ENCODE measurements at places on chromosomes 6 and 20. TPM values are rescaled to one million over a fixed set of nuclear protein-coding genes. Genes with fewer than 3 reads are reported as not detected.

Gene KCNK17
- not detected for total RNA-seq

Gene TGM3
- not detected for total RNA-seq

Gene PSORS1C1
- 5.1 TPM for total RNA-seq

- peak; percentile 100 for DNase-seq
Observed at GRCh38 chr20:14986026-14986655, 648.7 kb upstream of the FLRT3 start.

DNA sequence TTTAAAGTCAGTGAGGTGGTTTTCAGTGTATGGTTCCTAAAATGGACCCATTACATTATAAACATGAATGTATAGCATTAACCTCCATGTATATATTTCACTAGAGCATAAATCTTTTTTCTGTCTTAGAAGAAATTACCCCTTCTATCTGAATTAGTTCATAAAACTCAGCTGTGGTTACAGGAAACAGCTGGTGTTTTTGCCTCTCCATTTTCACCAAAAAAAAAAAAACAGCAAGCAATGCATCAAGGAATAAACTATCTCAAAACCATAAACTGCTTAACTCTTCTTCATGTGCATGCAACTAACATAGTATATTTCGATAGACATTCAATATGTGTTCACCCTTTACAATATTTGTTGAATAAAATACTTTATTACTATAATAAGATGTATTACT, 40.2 kb downstream of the MOXD1 start:
- no peak for DNase-seq

- DNase-seq: no peak
Observed at GRCh38 chr20:37305839-37306238, 16.4 kb downstream of the MANBAL start.

DNA sequence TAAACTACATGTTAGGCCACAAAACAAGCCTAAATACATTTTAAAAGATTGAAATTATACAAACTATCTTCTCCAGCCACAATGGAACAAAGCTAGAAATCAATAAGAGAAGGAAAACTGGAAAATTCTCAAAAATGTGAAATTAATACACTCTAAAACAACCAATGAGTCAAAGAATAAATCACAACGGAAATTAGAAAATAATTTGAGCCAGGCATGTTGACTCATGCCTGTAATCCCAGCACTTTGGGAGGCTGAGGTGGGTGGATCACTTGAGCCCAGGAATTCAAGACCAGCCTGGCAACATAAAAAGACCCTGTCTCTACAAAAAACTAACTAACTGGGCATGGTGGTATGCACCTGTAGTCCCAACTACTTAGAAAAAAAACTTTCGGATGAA, 6.3 kb upstream of the WFDC13 start:
- DNase-seq: no peak

DNA sequence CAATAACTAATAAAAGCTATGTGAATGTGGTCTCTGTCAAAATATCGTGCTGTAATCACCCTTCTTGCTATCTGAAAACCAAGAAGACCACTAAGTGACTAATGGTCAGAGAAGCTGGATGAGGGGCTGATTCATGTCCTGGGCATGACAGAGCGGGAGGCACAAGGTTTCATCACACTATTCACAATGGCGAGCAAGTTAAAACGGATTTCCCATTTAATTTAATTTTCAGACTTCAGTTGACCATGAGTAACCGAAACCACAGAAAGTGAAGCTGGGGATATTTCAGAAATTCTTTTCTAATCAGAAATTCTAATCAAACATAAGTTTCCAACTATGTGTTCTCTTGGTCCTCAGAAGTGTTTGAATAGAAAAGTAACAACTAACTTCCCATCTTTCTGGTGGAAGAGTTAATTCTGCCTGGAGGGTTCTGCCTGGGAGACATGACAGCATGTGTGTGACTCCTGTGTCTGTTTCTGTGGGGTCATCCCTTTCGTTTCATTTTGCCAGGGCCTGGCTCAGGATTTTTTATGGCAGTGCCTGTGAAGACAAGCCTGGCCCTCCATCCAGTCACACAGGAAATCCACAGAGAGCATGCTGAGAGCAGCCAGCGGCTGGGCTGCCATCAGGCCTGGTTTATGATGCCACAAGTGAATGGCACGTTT, 98.9 kb downstream of the FAM120B start:
- peak; percentile 96 for DNase-seq

- no peak for DNase-seq
Observed at GRCh38 chr20:24432046-24432442, 37.4 kb upstream of the SYNDIG1 start.

DNA sequence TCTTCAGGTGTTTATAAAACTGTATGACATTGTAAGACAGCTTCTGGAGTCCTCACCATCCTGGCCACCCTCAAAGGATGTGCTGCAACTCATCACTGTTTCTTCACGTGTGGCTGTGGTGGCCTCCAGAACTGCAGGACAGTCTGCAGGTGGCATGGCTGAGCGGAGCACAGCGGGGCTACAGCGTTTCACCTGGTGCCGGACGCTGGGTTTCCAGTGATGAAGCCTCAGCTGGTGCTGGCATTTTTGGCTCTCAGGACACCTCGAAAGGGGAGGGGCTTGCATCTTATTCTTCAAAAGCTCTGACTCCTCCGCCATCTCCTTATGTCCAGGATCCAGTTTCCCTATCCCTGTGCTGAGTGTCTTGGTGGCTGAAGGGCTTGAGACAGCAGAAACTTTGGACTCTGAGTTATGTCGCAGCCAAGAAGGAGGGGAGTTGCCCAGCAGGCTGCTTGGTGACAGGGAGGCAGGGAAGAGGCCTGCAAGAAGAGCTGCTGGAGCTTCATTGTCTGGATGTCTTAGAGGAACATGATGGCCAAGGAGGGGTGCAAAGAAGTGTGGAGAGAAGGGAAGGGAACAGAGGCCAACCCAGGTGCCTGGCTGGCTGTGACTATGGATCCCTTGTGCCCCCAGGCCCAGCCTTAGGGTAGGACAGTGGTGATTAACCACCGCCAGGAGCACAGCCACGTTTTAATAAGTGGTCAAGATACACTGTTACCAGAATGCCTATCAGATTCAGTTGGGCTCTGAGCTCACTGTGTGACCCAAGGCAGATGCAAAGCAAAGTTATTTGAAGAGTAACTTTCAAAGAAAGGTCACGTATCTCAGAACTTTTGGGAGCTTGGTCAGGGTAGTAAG, 58.7 kb downstream of the GTF2H5 start:
- DNase-seq: no peak

- no peak for DNase-seq
Observed at GRCh38 chr6:151299011-151299410, 59.2 kb downstream of the AKAP12 start.

DNA sequence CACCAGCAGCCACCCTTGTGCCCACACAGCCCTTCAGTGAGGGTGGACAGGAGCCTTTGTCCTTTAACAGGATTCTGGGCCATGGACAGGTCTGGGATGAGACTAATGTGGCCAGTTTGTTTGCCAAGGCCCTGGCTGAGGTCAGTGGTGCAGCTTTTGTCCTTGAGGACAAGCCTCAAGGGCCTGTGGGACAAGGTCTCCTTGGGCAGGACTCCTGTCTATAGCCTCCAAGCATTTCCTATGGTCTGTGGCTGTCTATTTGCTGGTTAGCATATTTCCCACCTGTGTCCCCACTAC, 44.1 kb downstream of the SUN5 start:
- no peak for DNase-seq
